ENCODE measurements at places on chromosomes 12 and 14.

GRCh38 chr12:71503579-71504391 lies 64.2 kb downstream of the LGR5 start:
- no peak for DNase-seq

DNA sequence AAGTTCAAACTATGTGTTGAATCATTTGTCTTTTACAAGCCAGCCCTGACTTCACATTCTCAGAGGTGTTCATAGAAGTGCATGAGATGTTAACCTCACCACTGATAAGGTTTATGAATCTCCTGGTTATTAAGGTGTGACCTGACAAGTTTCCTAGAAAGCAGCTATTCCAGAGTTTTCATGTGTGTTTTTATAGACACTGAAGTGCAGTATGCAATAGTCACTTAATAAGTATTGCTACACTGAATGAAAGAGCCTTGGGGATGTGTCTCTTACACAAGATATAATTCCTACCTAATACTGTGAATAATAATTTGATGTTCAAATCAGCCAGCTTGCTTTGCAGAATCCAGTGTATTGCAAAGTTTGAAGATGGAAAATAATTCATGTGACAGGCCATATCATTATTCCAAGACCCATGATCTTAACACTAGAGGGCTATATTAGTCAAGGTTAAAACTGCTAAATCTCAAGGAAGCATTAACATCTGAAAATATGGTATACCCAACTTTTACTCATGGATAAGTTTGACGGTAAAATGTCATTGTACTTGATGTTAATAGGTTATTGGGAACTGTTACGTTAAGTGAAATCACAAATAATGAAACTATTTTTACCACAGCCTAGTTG lies 13.0 kb downstream of the SLC25A3 start:
- no peak for DNase-seq

GRCh38 chr12:125245581-125246557 lies 180.6 kb downstream of the AACS start:
- DNase-seq: no peak

- DNase-seq: no peak
Measured at GRCh38 chr12:25162866-25163265, 32.1 kb downstream of the DNAI7 start.

DNA sequence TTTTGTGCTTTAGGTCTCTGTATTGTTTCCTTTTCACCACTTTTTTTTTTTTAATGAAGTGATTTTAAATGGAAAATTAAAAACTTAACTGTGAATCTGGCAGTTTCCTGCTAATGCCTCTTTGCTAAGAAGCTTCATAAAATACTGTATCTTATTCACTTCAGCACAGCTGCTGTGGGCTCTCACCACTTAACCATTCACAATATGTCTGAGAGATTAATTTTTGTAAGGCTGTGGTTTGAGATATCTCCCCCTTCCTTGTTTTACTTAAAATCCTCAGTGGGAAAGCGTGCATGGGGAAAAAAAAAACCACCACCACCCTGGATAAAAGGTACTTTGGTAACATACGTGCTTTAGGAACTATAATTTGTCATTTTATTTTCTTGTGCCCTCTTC lies 115.9 kb downstream of the ETV6 start:
- DNase-seq: no peak

DNA sequence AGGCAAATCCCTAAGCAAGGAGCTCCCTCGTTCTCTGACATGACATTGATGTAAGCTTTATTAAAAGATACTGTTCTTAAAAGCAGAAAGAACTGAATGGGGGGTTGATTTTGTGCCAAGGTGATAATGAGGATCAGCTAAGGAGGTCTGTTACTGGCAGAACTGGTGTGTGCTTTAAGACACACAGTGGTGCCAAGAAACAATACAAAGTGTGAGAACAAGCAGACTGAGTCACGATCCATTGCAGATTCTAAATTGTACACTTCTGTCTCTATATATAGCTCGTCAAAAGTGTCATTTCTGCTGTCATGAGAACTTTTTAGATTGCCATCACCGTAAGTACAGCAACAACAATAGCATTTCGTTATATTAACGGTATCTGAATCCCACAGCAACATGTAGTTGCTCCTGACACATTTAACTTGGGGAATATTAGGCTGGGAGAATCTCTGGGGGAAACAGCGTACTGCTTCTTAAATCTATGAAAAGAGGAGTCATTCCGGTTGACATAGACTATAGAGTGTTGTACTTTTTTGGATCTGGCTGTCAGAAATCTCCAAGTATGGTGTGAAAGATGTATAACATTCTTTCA lies 151.3 kb upstream of the PRKD1 start:
- no peak for DNase-seq

GRCh38 chr12:108346727-108347710 lies 7.9 kb upstream of the CMKLR1 start:
- DNase-seq: no peak

DNA sequence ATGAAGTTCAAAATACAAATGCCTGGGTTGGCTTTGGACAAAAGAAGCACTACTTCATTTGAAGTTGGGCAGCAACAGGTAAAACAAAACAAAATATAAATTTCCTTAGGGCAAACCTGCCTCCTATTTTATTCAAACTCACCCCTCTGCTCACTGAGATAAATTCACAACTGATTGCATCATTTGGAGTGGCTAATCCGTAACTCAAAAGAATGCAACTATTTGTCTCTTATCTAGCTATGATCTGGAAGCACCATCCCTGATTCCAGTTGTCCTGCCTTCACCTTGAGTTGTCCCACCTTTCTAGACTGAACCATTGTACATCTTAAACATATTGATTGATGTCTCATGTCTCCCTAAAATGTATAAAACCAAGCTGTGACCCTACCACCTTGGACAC lies 145.0 kb downstream of the CCER1 start:
- no peak for DNase-seq

- DNase-seq: no peak
Measured at GRCh38 chr14:23569443-23570151, 2.0 kb upstream of the AP1G2 start.

- no peak for DNase-seq
Measured at GRCh38 chr14:53962953-53963319, 6.3 kb upstream of the BMP4 start.

DNA sequence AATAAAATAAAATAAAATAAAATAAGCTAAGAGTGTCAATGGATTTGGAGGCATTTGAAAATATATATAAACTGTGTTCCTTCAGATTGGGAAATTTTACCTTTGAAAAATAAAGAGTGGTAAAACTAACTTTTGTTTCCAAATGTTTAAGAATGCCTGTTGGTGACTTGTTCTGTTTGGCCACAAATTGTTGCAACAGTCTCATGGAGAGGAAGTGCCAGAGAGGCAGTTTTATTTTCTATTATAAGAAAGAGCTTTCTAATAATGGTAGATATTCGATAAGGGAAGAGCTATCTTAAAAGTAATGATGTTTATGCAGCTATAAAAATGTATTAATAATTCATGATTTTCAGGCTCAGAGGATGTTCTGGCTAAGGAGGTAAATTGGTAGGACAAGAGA lies 68.8 kb upstream of the MDGA2 start:
- DNase-seq: no peak

GRCh38 chr14:62015945-62016344 lies 253.7 kb downstream of the SNAPC1 start:
- DNase-seq: no peak

DNA sequence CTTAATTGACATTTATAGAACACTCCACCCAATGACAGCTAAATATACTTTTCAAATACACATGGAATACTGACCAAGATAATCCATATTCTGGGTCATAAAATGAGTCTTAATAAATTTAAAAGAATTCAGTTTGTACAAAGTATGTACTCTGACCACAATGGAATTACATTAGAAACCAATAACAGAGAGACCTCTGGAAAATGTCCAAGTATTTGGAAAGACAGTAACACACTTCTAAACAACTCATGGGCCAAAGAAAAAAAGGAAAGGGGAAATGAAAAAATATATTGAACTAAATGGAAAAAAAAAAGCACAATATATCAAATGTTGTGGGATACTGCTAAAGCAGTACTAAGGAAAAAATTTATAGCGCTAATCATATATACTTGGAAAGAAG lies 52.0 kb downstream of the CRACR2A start:
- DNase-seq: no peak

DNA sequence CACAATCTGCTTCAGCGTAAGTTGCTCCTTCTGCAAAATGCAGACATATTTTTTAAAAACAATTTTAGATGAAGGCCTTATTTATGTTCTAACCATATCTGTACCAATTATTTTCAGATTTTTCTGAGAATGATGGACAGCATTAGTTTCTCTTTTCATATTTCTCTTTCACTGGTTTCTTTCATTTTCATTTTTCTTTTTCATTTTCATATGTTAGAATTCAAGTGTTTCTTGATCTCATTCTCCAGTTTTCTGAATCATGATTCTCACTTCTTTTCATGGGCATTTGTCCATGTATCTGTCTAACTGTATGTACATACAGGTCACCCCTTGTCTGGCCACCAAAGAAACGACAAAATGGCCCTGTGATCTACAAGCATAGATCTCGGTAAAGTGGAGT lies 346.6 kb downstream of the NAV3 start:
- DNase-seq: no peak

- DNase-seq: no peak
Measured at GRCh38 chr12:70759161-70759918, 122.1 kb upstream of the PTPRB start.

- DNase-seq: no peak
Measured at GRCh38 chr12:4133636-4134447, 139.7 kb upstream of the CCND2 start.

DNA sequence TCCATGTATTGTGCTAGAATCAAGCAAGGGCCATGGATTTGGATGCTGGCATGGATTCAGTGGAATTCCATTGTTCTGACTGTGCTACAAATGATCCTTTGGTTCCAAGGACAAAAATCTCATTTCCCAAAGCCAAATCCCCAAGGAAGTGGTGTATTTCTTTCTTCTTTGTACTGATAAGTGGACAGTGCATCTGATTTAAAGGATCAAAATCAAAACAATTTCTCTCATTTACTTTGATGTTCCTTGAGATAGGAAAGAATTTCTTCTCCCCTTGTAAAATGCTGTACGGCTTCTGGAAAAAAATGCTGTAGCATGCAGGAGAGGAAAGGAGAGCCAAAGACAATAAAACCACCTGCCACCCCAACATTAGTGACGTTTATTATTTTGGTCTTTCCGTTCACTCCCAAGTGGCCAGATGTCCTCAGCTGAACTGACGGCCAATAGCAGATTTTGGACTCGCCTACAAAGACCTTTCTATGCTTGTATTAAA lies 185.7 kb downstream of the PRKD1 start:
- DNase-seq: no peak

DNA sequence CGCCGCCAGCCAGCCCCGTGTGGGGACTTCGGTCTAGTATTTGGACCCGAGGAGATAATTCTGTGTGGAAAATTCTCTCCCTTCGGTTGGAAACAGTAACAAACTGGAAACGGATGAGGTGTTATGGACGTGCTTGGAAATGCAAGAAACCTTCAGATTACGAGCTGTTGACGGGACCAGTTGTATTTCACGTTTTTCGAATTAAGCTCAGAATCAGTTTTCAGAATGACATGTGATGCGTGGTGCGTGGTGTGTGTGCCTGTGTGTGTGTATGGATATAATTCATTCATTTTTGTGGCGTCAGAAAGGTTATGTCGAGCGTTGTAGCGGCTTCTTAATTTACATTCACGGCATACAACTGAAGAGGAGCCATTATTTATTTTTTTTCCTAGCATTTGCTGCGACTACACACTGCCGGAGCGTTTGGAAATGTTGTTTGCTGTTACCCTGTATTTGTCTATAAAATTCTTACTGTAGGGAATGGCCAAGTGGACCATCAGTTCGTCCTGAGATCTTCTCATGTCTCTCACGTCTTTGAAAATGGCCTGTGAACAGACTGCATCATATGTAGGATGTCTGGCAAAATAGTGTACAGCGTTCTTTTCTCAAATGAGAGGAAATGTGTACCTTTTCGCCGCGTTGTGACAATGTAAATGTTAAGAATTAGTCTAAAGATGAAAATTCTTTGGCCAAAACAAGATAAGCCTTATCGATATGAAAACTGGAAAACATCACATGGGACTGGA lies 1.3 kb downstream of the TRAF3 start:
- peak; percentile 28 for DNase-seq

- no peak for DNase-seq
Measured at GRCh38 chr12:132430838-132431774, 58.8 kb upstream of the FBRSL1 start.

DNA sequence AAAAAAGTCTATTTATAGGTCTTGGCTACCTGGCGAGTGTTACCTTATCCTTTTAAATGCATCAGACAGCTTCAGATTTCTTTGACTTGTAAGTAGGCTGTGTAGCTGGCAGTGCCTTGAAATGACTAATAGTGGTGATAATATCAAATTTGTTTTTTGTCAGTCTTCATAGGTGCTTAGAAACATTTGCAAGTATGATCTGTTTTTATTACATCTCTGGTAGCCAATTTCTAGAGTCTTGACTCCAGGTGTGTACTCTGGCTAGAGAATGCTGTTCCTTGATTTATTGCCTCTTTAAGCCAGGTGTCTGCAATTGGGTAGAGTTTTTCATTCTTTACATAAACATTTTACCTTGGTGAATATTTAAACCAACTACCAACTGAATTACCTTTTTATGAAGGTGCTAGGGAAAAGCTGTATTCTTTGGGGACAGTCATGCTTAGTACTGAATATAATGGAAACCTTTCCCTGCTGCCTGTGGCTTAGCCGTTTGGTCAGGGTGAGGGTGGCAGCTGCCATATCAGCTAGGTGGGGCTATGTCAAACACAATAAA lies 32.6 kb downstream of the MLXIP start:
- DNase-seq: no peak

GRCh38 chr12:46830731-46831334 lies 5.0 kb upstream of the SLC38A4 start:
- DNase-seq: no peak

GRCh38 chr14:97413022-97413539 lies 615.9 kb downstream of the VRK1 start:
- no peak for DNase-seq

- DNase-seq: peak; percentile 59
Measured at GRCh38 chr14:70416725-70417349, at the start of gene SYNJ2BP. Gene SYNJ2BP (minus strand): TSS chr14:70417090. CDS start chr14:70416963, 127 bp downstream.

DNA sequence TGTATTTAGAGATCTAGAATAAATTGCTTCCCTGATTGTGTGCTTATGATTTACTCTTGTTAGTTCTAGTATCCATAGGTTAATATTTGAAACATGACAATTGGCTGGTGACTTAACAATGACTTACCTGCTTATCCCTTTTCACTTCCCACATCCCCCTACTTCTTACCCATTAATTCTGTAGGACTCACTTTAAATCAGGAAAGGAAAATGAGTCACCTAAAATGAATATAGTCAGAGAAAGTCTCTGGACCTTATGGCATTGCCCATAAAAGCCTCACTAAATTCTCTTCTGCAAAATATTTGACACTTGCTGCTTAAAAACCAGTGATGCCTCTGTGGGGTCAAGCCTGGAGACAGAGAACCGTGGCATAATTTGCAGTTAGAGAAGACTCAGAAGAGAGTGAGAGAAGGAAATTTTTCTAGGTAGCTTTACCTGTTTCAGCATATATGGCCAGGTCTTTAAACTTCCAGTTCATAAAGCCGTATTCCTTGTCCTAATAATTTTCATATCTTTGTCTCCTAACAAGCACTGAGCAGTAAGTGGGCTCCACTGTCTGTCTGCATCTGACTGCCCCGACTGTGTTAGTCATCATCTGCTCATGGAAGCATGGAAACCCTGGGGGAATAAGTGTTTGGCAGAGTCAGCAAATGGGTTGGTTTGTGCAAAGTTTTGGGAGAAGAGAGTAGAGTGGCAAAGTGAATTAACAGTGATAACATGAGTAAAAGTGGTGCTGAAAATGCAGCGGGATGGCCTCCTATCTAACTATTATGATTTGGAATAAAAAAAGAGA lies 294.4 kb downstream of the AKAP6 start:
- DNase-seq: no peak

Data from CD4-positive, alpha-beta T cell treated with Interleukin-21 for 1 hour (primary cell).